ENCODE measurements at places on chromosomes 1 and 21. TPM values are rescaled to one million over a fixed set of nuclear protein-coding genes. Genes with fewer than 3 reads are reported as not detected.

GRCh38 chr1:245888809-245889208 lies 618.3 kb downstream of the SMYD3 start:
- no peak for DNase-seq

- DNase-seq = no peak
Measured at GRCh38 chr1:51331206-51332100, 1.1 kb upstream of the TTC39A start.

- DNase-seq = no peak
Measured at GRCh38 chr1:109654519-109654918, 1.4 kb upstream of the GSTM4 start.

DNA sequence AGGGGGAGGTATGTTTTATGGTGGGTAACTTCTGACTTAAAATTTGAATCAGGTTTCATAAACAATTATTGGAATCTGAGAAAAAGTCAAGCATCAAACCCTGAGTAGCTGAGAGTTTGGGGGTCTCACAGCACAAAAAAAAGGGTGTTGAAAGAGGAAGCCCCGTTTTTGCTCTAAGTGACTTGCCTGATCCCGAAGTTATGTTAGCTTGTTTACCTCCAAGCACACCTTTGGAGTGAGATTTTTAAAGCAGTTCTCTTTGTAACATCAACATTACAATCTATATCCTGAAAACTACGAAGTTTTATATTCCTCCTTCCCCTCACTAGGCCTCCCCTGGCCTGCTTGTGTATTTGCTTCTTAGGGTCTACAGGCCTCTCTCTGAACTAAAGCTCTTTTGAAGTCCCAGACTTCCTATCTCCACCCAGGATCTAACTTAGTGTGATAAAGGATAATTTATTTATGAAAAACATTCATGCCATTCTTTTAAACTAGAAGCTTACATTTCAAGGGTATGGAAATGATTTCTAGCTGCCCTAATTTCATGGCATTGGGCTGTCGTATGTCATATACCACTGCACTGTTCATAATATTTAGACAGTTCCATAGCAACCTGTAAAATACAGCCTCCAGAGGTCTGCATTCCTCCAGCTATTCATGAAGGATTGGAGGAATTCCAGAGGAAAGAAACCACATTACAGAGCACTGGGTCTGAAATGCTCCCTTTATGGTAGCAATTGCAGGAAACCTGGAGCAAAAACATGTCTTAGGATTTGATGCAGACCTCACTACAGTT lies 36.1 kb upstream of the RGS1 start:
- DNase-seq = peak; percentile 75

GRCh38 chr21:31222142-31222541 lies 121.9 kb downstream of the TIAM1 start:
- DNase-seq = no peak

- DNase-seq = no peak
Measured at GRCh38 chr1:227120826-227121225, 180.7 kb downstream of the COQ8A start.

DNA sequence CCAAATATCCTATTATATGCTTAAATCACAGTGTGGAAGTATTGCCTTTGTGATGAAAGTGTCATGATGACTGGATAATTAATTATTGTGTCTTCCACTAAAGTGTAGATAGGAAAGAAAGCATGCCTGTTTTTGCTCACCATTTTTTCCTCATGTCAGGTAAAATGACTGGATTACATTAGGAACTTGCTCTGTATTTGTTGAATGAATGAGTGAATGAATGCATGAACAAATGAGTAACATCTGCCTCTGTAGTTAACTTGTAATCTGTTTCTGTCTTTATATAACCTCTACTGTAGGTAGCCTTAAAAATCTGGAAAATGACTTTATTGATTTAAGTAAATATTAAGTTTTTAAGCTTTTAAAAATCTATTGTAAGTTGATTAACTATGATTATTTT lies 2.9 kb upstream of the PTPRC start:
- no peak for DNase-seq

- no peak for DNase-seq
Measured at GRCh38 chr1:235974616-235975015, 90.3 kb downstream of the NID1 start.

- DNase-seq = peak; percentile 51
Measured at GRCh38 chr1:1540090-1540817, at the start of gene TMEM240. TSS of gene TMEM240 (minus strand) at chr1:1540624. CDS start at chr1:1540346, 278 bp downstream.

The FAM20B gene
- 42.4 TPM for polyA plus RNA-seq

The NBPF4 gene
- not detected for polyA plus RNA-seq

The CRABP2 gene
- polyA plus RNA-seq = 86.4 TPM

The NTNG1 gene
- polyA plus RNA-seq = 43.1 TPM

The SLC35F3 gene
- 0.42 TPM for polyA plus RNA-seq

The TRIM67 gene
- 0.08 TPM for polyA plus RNA-seq

The EFNA3 gene
- polyA plus RNA-seq = 6.1 TPM

The SLC25A44 gene
- polyA plus RNA-seq = 30.0 TPM

The PTPRF gene
- 219 TPM for polyA plus RNA-seq

The ACKR1 gene
- 0.50 TPM for polyA plus RNA-seq

The DNALI1 gene
- polyA plus RNA-seq = 71.2 TPM

The ATP6V1G3 gene
- 9.6 TPM for polyA plus RNA-seq

The CFAP107 gene
- polyA plus RNA-seq = 1.3 TPM

Measured in right renal cortex interstitium (tissue), 3 donors.